ENCODE measurements at places on chromosomes 12 and 14.
A peak's percentile ranks its signal among the peaks of the same experiment; 100 is the strongest.

GRCh38 chr12:111046896-111047295, 126.5 kb upstream of the MYL2 start:
- no peak for DNase-seq

- no peak for DNase-seq
These were observed 1290.1 kb downstream of the AACS start for GRCh38 chr12:126355346-126355745.

- peak; percentile 57 for DNase-seq
These were observed 5.9 kb upstream of the ALG10 start for GRCh38 chr12:34016361-34016760.

GRCh38 chr12:86712425-86712843, 456.2 kb upstream of the MGAT4C start:
- DNase-seq: no peak

GRCh38 chr12:51293696-51294095, 23.5 kb upstream of the SMAGP start:
- peak; percentile 35 for DNase-seq

DNA sequence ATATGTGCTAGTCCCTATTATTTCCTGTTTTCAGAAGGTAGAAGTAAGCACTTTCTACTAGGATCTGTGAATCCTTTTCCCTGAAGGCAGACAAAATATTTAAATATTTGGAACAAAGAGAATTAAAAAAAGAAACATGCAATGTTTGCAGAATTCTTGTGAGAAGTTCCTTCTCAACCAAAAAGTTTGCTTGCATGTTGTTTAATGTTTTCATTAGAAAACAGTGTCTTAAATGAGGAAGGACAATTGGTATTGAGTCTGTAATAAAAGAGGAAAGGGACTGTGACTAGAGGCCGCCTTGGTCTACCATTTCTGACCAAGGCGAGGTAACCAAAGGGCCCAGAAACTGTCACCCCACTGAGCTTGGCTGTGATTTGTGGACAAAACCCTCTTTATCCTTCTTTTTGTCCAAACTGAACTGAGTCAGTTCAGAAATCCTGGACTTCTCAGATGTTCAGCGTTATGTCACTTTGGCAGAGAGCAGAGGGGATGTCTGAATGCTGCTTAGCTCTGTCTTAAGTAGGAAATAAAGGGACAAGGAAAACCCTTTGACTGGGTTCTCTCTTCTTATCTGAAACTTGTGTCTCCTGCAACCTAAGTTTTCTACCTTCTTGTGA, 129.8 kb upstream of the CPM start:
- no peak for DNase-seq

DNA sequence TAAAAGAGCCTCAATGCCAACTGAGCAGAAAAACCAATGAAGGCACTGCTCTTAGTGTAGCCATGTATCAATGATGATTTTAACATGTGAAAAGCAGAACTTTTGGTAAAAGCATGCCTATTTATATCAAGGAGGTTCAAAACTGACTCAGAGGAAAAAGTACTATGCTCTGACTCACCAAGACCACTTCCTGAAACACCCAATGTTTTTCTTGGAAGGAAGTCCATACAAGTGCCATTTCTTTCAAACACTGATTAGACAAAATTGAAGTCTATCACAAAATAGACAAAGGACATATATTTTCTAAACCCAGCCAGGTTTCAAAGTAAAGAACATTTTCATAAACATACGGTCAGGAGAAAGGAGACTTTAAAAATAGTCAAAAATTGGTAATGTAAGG, 88.6 kb downstream of the EPS8 start:
- no peak for DNase-seq

DNA sequence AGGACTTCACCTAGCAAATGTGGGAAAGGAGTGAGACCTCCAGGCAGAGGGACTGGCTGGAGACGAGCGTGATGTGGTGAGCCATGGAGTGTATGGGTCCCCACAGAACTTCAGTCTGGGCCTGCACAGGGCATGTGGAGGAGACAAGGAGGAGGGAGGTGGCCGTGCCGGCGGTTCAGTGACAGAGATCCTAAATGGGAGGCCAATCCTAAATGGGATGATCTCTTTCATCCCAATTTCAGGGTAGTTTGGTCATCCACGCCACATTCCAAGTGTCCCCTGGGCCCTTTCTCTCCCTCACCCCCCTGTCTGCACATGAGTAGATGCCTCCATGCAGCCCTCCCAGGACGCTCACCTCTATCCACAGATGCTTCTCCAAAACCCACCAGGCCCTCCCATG, 13.2 kb downstream of the SERPINA5 start:
- DNase-seq: no peak

DNA sequence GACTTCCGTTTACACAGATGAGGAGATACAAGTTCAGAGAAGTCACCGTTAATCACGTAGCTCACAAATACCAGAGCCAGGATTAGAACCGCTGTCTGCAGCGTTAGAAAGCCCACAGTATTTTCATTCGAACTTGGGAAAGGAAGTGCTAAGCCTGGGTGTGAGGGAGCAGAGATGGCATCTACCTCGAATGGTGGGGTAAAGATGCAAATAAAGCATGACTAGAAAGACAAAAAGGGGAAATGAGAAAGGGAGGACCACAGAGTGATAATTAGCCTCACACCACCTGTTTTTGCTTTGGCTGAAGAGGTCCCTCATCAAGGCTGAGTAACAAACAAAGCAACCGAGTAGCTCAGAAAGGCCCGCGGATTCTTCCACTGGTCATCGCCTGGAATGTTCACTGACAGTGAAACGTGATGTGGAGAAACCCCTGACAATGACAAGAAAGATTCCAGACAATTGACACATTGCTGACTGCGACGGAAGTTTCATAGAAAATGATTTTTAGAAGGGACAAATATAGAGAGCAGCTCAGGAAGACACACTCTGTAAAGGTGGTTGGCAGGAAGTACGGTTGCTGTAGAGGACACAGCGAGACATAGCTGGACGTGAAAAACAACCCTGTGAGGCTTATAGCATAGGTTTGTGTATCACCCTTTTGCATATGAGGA, 31.5 kb upstream of the BHLHE41 start:
- DNase-seq: peak; percentile 96

GRCh38 chr14:47297374-47297773, 378.0 kb downstream of the MDGA2 start:
- DNase-seq: no peak

- no peak for DNase-seq
These were observed 459.7 kb downstream of the BTG1 start for GRCh38 chr12:91685917-91686316.

DNA sequence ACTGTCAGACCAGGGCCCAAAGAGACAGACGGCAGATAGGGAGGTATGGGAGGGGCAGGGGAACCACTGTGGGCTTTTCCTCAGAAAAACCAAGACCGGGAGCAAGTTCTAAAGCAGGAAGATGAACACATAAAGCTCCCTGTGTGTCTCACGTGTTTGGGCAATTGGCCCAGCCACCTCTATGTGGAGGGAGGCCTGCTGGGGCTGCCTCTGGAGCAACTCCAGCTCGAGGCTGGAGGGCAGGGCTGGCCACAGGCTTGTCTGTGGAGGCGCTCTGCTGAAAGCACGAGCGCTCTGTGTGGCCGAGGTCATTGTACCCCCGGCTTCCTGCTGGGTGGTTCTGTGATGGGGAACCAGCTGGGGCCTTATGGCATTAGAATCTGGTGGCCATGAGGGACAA, 36.4 kb downstream of the TRAFD1 start:
- DNase-seq: no peak

- DNase-seq: no peak
These were observed 160.7 kb upstream of the ARID2 start for GRCh38 chr12:45568808-45569207.

DNA sequence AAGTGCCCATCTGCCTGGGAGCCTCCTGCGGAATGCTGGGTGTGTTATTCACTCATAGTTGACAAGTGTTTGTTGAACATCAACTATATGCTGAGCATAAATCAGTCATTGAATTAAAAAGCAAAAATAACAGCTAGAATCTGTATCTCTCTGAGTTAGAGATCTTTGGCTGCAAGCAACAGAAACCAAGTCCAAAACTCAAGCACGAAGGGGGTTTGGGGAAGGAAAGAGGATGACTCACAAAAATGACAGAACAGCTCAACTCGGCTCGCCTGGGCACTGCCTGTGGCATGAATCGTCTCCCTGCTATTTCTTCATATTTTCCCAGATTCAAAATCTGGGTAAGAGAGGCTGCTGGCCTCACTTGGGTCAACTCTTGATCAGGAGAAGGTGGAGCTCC, 72.6 kb upstream of the NCOR2 start:
- no peak for DNase-seq

DNA sequence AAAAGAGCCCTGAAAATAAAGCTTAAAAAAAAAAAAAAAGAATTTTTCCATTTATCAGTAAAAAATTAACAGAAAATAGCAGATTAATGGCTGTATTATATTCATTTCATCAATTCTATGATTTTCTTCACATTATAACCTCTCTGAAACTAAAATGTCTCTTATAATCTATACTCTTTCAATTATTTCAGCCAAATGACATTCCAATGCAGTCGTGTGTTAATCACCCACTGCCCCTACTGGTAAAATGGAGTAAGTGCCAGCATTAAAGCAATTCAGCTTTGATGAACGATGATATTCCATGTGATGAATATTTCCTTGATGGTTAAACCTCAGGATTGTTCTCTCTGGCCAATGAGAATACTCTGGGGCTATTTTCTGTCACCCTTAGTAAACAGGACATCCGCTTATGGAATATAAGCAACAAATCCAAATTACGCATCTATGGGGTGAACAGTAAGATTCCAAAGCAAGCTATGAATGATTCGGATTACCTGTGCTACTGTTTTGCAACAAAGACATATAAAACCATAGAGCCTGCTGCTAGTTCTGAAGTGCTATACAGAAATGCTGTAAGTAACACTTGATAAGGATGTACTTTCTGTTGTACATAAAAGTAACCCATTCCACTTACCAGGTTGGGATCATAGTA, 20.3 kb upstream of the SYCP3 start:
- DNase-seq: peak; percentile 70

- DNase-seq: no peak
These were observed 133.2 kb downstream of the SCARB1 start for GRCh38 chr12:124730455-124730932.

DNA sequence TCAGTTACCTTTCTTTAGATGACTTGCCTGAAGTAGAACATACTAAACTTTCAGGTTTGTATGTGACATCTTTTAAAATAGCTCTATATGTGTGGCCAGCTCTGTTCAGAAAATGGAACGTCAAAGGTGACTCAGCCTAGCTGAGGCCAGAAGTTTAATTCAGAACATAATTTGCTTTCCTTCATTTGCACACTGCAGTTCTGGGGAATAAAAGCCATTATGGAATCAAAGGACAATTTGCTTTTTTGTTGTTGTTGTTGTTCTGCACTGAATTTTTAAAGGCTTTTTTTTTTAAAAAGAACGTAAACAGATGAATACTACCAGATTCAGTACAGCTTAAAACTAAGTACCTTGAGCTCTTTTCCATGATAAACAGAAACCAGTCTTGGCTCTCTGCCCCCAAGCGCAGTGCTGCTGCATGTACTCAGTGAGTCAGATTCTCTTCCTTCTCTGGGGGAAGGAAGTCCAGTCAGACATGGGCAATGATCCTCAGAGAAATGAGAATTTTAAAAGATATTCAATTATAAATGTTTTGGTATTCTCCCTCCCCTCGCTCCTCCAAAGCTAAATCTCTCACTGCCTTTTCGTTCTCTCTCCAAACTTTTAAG, 644.2 kb downstream of the NOVA1 start:
- DNase-seq: no peak

GRCh38 chr12:39006286-39006685, 100.9 kb upstream of the CPNE8 start:
- no peak for DNase-seq

DNA sequence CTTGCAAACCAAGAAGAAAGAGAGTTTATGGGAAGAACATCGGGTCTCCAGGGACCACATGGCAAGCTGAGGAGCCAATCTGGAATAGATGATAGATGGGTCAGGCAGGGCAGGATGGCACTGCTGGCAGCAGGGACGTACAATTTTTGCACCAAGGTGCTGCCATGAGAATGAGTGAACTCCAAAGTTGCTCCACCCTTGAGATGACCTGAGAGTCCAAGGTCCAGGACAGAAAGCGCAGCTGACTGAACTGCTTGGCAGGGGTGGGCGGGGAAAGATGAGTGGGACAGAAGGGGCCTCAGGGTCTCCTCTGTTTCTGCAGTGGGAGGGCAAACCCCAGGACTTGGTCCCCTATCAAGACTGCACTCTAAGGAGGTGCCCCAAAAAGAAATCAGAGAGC, 136.7 kb upstream of the GSC start:
- DNase-seq: no peak

DNA sequence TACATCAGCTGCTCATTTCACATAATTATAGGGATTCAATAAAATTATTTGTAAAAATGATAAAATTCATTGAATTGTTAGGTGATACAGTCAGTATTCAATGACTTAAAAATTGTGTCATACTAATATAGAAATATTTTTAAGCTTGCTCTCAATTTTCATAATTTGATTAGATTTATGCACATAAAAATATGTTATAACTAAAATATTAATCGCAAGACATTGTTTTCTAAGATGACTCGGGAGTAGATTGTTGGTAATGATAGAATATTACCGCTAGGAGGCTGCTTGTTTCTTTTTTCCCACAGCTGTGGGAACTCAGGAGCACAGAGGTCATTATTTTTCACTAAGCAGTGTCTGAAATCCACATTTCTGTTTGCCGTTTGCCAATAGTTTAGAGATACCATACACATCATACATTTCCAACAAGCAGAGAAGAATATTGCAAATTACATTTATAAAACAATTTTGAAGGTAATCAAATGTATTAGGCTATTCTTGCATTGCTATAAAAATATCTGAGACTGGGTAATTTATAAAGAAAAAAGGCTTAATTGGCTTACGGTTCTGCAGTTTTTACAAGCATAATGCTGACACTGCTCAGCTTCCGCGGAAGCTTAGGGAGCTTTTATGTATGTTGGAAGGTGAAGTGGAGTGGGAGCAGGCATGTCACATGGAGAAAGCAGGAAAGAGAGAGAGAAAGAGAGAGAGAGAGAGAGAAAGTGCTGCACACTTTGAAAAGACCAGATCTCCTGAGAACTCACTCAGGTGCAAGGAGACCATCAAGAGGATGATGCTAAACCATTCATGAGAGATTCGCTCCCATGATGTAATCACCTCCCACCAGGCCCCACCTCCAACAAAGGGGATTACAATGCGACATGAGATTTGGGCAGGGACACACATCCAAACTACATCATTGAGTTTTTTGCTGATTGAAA, 9.2 kb downstream of the CD69 start:
- DNase-seq: no peak

- DNase-seq: no peak
These were observed 411.6 kb upstream of the FBXO33 start for GRCh38 chr14:39843881-39844280.

GRCh38 chr12:102917026-102917787, at the start of gene PAH:
PAH (minus strand) TSS chr12:102917244; CDS start chr12:102917130, 114 bp downstream.
- peak; percentile 53 for DNase-seq

Data from Karpas-422 (cell line).